Activated naive CD8-positive, alpha-beta T cell treated with anti-CD3 and anti-CD28 coated beads, Interleukin-2, amount 50 U/mL, for 24 hours (primary cell): ENCODE measurements at places on chromosomes 4 and X.

- DNase-seq = no peak
These were observed 356.1 kb downstream of the HNRNPD start for GRCh38 chr4:82017680-82018079.

DNA sequence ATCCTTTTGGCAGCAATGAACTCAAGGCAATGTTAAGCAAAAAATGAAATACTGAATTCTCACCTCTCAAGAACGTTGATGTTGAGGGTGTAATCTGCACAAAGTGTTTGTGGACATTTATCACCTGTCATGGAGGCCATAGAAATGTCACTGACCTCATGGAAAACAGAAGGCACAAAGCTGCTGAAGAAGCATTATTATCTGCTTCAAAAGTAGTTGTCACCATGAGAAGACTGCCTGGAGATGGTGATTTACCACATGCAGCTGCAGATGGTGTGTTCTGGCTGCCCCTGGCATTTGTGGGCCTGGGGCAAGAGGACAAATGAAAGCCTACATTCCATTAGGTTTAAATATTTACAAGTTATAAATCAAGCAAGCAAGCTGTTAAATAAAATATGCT is 116.8 kb upstream of the RPS6KA3 start:
- no peak for DNase-seq

DNA sequence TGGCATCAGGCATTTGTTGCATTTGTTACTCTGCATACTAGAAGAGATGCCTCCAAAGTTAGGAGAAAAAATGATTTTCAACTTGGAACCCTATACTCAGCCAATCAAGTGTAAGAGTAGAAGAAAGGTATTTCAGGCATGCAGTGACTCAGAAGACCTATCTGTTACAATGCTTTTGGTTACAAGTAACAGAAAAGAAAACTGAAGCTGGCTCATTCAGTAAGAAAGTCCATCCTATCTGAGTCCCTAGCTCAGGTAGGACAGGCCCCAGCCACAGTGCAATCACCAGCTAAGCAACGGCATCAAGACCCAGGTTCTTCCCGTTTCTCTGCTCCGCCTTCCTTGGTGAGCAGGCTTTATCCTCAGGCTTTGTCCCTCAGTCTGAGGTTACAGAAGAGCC is 23.3 kb downstream of the MECP2 start:
- no peak for DNase-seq

DNA sequence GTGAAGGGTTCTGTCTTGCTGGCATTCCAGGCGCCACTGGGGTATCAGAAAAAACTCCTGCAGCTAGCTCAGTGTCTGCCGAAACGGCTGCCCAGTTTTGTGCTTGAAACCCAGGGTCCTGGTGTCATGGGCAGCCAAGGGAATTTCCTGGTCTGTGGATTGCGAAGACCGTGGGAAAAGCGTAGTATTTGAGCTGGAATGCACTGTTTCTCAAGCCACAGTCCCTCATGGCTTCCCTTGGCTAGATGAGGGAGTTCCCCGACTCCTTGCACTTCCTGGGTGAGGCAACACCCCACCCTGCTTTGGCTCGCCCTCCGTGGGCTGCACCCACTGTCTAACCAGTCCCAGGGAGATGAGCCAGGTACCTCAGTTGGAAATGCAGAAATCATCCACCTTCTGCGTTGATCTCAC is 40.1 kb downstream of the NOP14 start:
- DNase-seq = no peak

GRCh38 chr4:130486841-130487240 is 1390.9 kb downstream of the C4orf33 start:
- no peak for DNase-seq

GRCh38 chr4:155973639-155974475 is 20.2 kb upstream of the CTSO start:
- DNase-seq = no peak

- DNase-seq = no peak
These were observed 37.7 kb downstream of the ACE2 start for GRCh38 chrX:15563056-15563455.

DNA sequence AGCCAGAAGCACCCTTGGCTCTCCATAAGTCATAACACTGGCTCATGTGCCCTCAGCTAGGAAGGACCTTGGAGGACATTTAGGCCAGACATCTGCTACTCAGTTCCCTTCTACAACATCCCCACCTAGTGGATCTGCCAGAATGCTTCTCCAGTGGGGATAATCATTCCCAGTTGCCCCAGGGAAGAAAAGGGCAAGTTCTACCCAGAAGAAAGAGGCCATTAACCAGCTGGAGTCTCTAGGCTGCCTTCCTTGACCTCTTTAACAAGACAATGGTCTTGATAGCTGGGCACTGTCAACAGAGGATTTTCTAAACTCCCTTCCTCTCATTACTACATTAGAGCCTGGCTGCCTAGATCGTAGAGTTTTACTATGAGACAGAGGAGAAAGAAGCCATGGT is 42.0 kb downstream of the LGI2 start:
- DNase-seq = no peak

- no peak for DNase-seq
These were observed 39.2 kb upstream of the TLR3 start for GRCh38 chr4:186029571-186030398.

- no peak for DNase-seq
These were observed 1.4 kb downstream of the PRKG2 start for GRCh38 chr4:81213671-81214070.

GRCh38 chr4:139801895-139802294 is 136.3 kb downstream of the MGST2 start:
- no peak for DNase-seq

- no peak for DNase-seq
These were observed 32.0 kb upstream of the COL25A1 start for GRCh38 chr4:109334129-109335105.

DNA sequence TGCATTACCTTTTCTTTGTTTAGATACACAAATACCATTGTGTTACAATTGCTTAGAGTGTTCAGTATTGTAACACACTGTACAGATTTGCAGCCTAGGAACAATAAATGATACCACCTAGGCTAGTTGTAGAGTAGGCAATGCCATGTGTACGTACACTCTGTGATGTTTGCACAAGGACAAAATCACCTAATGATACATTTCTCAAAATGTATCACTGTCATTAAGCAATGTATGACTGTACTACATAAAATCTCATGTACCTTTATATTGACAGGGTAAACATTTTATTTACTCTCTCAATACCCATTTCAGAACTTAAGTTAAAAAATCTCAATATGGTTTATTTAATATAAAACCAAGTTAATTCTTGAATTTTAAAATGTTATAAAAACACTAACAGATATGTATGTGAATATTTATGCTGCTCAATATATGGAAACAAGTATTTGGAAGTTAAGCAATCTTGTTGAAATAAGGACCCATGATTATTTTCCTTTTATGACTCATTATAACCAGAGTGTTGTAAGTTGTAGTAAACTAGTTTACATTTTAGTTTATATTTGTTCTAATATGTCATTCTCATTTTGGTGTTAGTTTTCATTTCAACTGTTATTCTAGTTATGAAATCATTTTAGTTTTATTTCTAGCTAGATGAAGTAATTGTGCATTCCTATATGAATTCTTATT is 409.2 kb downstream of the TLL1 start:
- no peak for DNase-seq

DNA sequence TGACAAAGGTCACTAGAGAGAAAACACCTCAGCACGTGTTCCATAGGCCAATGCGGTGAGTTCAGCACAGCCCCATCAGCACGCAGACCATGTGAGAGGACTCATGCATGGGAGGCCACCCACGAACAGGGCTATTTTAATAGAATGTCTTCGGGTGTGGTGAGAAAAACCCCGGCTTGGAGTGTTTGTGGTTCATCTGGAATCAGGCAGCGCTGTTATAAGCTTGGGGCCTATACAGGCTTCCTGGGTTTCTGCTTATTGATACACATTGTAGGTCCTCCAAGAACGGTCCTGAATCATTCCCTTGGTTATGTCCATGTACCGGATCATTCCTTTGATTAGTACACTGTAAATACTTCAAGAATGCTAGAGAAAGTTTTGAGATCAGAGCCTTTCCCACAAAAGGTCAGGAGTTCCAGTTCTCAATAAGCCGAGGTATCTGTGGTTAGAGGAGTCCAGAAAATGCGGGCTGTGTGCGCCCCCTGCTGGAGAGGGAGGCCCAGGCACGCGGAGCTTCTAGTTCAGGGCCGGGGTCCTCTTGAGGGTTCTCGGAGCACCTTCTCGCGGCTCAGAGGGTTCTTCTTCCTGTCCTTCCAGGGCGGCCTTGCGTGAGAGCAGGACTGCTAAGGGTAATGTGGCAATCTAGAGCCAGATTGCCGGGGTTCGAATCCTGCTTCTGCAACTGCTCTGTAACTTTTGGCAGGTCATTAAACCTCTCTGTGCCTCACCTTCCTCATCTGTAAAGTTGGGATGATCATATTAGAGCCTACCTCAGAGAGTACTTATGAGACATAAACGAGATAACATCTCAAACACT is 51.8 kb downstream of the TLR10 start:
- DNase-seq = peak; percentile 88

- no peak for DNase-seq
These were observed 626.5 kb upstream of the CPEB2 start for GRCh38 chr4:14375816-14376215.

DNA sequence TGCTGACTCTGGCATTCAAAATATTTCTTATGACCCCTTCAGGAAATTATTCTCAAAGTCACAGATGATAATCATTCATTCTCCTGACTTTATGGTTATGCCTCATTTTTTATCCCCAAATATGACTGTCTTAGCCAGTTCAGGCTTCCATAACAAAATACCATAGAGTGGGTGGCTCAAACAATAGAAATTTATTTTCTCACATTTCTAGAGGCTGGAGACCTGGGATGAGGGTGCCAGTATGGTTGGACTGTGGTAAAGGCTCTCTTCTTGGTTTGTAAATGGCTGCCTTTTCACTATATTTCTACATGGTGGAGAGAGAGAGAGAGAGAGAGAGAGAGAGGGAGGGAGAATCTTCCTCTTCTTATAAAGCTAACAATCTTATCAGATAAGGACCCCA is 20.5 kb downstream of the FRMD7 start:
- no peak for DNase-seq

GRCh38 chr4:25914670-25915352 is 791 bp downstream of the SMIM20 start:
- no peak for DNase-seq

DNA sequence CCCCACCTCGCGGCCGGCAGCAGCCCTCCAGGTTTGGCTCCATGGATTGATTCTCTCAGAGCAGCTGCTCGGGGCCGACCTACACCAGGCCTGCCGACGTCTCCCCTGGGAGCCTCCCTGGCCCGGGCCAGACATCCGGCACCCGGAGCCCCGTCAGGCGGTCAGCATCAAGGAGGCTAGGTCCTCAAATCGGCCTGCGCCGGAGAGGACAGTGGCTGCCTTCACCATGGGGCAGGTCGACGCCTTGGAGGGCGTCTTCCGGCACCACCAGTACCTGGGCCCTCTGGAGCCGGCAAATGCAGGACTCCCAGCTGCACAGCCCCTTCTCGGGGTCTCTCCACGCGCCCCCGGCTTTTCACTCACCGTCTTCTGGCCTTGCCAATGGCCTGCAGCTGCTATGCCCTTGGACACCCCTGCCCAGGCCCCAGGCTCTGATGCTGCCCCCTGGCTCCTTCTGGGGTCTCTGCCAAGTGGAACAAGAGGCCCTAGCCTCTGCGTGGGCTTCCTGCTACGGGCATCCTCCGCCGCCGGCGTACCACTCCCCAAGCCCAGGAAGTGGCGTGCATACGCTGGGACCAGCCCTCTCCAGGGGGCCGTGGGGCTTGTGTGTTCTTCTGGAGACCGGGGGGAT is 341.8 kb downstream of the MAGEB5 start:
- no peak for DNase-seq

- DNase-seq = no peak
These were observed 514.3 kb downstream of the PCDH7 start for GRCh38 chr4:31234494-31234893.

DNA sequence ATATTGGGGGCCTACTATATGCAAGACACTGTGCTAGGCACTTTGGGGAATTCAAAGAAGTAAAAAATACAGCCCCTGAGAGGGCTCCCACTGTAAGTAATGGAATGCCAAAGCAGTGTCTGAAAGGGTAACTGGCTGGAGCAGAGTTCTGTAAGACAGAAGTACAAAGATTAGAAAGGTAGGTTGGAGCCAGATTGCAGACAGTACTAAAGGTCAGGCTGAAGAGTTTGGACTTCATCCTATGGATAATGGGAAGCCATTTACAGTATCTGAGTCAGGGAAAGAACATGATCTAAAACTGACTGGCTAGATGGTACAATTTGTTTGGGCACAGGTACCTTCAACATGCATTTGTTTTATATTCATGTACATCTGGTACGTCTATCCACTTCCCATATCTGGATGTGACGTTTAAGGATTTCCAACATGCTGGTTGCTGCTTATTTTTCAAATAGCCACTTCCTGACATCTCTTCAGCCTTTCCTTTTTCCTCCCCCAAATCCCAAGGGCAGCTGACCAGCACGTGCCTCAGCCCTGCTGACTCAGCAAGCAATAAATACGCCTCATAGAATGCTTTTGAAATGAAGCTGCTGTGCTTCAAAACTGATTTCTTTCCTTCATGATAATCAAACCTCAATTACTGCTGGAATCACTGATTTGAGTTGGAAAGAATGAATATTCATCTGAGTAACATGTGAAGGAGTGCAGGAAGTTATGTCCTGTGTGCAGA is 9.5 kb downstream of the ENOX2 start:
- no peak for DNase-seq

- DNase-seq = no peak
These were observed 183.7 kb downstream of the NR3C2 start for GRCh38 chr4:148258535-148258934.

- no peak for DNase-seq
These were observed 126.7 kb downstream of the RBM47 start for GRCh38 chr4:40502934-40503333.

GRCh38 chr4:109079201-109079600 is 223.3 kb downstream of the COL25A1 start:
- DNase-seq = no peak

DNA sequence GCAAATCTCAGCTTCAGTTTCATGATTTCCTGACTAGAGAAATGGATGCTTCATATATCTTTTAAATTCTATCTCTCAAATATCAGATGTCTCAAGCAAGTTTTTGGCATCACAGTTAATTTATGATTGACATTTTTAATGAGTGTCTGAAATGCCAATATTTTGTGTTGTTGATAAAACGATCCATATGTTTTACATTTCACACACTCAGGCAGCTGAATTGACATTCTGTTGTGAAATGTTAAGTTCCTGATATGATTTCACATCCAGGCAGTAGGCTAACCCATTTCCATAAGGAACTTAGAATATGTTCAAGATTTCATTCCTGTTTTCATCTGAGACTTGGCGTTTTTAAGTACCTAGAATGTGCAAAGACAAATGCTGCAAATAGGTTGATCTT is 650.6 kb downstream of the PCDH18 start:
- DNase-seq = no peak

DNA sequence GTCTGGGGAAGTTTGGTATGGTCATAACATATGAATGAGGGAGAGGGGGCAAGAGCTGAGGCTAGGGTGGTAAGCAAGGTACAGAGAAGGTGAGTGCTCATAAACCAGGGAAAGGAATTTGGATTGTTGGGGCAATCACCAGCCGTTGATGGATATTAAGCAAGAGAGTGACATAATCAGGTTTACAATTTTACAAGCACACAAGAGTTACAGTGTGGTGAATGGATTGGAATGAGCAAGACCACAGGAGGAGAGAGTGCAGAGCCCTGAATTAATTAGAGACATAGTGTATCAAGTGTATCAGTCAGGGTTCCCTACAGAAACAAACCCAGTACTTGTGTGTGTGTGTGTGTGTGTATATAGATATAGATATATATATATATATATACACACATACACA is 18.7 kb upstream of the FMR1NB start:
- no peak for DNase-seq

- DNase-seq = peak; percentile 27
These were observed 12.7 kb upstream of the GTPBP6 start for GRCh38 chrX:331151-331824.

GRCh38 chrX:130108647-130109428 is 1.5 kb downstream of the ELF4 start:
- peak; percentile 51 for DNase-seq
